ENCODE measurements at places on chromosomes 7 and 10.

DNA sequence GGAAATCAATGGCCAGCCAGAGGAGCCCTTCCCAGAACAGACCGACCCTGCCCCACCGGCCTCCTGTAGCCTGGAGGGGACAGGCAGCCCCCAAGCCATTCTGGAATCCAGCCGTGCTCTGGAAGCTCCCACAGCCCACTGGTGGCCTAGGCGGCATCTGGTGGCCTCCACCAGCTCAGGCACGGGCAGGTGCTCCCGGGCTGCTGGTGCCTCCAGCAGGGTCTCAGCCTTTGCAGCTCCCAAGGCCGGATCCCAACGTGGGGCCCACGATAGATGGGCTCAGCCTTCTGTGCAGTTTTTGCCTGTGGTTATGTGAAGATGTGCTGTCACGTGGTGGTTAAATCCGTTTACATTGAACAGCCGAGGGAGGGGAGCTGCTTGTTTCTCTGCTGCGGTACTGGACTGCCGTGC lies 44.4 kb downstream of the JAKMIP3 start:
- DNase-seq, result no peak

GRCh38 chr10:4109469-4109868 lies 324.5 kb upstream of the KLF6 start:
- no peak for DNase-seq

- DNase-seq, result no peak
Observed at GRCh38 chr7:16978358-16979244, 96.8 kb upstream of the AGR3 start.

DNA sequence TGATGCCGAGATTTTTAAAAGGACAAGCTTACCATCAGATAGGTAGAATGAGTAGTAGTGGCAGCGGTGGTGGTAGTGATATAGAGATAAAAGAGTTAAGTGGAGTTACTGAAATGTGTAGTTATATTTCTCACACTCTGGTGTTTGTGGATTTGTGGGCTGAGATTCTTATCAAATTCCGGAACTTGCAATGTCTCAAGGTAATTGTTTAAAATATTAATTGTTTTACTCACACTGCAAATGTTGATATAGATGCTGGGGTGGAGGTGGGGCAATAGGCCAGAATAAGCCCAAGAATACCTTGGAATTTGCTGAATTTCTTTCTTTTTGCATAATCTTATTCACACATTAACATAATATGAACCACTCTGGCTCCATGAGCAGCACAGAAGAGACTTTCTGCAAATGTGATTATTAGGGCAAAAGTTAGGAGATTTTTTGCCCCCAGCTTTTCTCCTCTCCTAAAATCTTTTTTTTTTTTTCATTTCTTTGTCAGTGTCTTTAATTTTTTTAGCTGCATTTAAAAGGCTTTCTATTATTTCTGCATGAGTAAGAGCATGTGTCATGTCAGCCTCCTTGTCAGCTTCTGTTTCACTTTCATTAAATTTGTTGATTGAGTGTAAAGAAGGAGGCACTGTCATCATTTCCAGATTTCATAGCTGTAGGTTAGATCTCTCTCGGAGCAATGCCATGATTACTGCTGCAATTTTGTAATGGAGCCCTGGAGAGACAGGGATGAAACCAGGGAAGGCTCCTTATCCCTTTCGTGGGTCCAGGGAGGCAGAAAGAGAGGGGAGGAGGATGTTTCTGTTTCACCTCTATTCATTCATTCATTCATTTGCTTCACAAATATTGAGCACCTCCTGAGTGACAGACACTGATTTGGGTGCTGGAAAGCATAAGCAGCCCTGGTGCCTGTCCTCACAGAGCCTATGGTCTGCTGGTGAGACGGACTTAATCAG lies 13.1 kb upstream of the SGMS1 start:
- no peak for DNase-seq

DNA sequence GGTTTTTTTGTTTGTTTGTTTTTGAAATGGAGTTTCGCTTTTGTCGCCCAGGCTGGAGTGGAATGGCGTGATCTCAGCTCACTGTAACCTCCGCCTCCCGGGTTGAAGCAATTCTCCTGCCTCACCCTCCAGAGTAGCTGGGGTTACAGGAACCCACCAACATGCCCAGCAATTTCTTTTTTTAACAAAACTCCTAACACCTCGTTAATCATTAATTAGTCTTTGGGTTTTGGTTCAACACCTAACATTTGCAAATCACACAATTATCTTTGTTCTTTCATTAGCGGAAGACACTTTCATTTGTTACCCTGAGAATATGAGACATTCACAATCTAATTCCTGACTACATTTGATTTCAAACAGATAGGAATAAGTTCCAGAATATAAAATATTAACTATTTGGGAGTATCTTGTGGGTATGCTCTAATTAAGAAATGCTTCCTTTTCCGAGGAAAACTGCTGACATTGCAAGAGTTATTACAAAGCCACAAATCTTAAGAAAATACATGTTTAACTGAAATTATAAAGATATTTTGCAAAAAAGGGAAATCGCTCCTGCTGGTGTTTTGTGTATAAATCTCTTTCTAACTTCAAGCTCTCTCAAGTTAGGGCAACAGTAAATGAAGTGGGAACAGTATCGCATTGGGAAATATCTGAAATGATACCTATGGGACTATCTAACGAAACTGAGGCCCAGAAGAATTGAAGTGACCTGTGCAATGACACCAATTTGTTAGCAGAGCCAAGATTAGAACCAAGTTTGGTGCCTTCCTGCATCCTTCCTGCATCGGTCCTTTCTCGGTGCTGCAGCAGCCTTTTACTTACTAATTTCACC lies 1.2 kb upstream of the LSM8 start:
- no peak for DNase-seq
